ENCODE measurements at places on chromosomes 12 and 14. TPM values are rescaled to one million over a fixed set of nuclear protein-coding genes. Genes with fewer than 3 reads are reported as not detected.

DNA sequence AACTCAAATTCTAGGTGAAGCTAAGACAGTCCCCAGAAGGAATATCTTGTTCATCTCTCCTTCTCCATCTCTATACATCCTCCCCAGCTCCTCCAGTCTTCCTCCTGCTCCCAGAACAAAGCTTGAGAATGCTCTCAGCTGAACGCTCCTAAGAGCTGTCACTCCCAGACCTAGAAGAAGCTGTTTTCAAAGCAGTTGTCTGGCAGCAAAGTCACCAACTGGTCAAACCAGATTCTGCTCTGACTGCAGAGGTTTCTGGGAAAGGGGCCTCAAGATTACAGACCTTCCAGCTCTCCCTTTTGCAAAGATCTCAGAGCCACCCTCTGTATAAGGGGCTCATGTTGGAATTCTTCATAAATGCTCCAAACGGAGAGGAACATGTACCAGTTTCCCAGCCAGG is 9.6 kb upstream of the HSPB8 start:
- no peaks in the 10 kb centered on the region for H3K36me3 ChIP-seq
- no peak overlapping the region for H3K4me3 ChIP-seq
- no peak for DNase-seq
- no peak overlapping the region for H3K27ac ChIP-seq
- no peaks in the 10 kb centered on the region for H3K4me1 ChIP-seq
- H3K27me3 ChIP-seq, result peaks cover 4% of the 10 kb centered on the region

- H3K36me3 ChIP-seq, result 0 out of 2 replicates have a peak, but pooled peaks cover 4% of the 10 kb centered on the region
- H3K27me3 ChIP-seq, result no peaks in the 10 kb centered on the region
- peaks cover 23% of the 10 kb centered on the region for H3K4me1 ChIP-seq
- H3K27ac ChIP-seq, result peak overlapping the region; percentile 44
- H3K4me3 ChIP-seq, result no peak overlapping the region
Observed at GRCh38 chr14:102829016-102829548, 51.8 kb downstream of the TRAF3 start.

DNA sequence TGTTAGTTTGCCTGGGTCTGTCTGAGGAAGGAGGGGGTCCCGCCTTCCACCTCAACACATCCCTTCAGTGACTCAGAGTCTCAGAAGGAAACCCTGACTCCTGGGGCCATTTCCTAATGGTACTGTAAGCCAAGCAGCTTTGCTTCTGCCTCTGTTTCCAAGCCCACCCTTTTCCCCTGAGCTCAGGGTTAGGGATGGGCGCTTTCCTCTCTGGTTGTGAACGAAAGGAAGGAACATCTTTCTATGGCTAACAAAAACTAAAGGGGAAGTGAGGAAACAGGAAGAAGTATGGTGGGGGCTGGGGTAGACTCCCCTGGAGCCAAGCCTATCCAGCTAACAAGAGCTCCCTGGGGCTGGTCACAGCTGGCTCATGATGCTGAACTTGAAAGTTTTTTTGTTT is 11.6 kb upstream of the UNC119B start:
- no peak for DNase-seq
- H3K4me3 ChIP-seq, result no peak overlapping the region
- peaks cover 65% of the 10 kb centered on the region for H3K36me3 ChIP-seq
- no peaks in the 10 kb centered on the region for H3K27me3 ChIP-seq
- no peaks in the 10 kb centered on the region for H3K4me1 ChIP-seq

DNA sequence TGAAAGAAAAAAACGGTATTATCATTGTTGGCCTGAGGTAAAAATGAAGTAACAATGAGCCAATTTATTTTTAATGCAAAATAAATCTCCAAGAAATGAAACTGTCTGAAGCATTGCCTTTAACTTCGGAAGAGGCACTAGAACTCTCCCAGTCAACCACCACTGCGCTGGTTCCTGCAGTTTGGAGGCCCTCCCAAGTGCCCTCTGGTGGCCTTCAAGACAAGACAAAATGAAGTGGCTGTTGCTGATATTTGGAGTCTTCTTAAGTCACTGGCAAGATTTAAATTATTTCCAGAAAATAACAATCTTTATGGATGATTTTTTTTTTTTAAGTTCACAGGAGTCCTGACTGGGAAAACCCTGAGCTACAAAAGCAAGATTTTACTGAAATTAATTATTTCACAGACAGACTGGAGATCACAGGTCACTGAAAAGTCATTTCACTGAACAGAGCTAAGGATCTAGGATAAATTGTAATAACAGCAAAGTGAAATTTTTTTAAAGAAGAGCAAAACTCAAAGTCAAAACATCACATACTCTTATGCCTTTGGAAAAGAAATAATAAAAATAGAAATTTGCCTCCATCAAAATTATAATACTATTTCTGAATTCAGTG is 58.2 kb downstream of the DICER1 start:
- H3K27me3 ChIP-seq, result no peaks in the 10 kb centered on the region
- peak; percentile 55 for DNase-seq
- no peaks in the 10 kb centered on the region for H3K4me1 ChIP-seq
- no peak overlapping the region for H3K4me3 ChIP-seq
- peaks cover 34% of the 10 kb centered on the region for H3K36me3 ChIP-seq

GRCh38 chr14:58166005-58166983 is 14.3 kb upstream of the ARMH4 start:
- H3K4me1 ChIP-seq, result no peaks in the 10 kb centered on the region
- H3K27me3 ChIP-seq, result peaks cover 6% of the 10 kb centered on the region

GRCh38 chr12:15530361-15530760 is 208.1 kb downstream of the PTPRO start:
- H3K4me1 ChIP-seq, result peaks cover 5% of the 10 kb centered on the region
- peaks cover 5% of the 10 kb centered on the region for H3K27me3 ChIP-seq
- H3K4me3 ChIP-seq, result no peak overlapping the region
- no peak for DNase-seq

DNA sequence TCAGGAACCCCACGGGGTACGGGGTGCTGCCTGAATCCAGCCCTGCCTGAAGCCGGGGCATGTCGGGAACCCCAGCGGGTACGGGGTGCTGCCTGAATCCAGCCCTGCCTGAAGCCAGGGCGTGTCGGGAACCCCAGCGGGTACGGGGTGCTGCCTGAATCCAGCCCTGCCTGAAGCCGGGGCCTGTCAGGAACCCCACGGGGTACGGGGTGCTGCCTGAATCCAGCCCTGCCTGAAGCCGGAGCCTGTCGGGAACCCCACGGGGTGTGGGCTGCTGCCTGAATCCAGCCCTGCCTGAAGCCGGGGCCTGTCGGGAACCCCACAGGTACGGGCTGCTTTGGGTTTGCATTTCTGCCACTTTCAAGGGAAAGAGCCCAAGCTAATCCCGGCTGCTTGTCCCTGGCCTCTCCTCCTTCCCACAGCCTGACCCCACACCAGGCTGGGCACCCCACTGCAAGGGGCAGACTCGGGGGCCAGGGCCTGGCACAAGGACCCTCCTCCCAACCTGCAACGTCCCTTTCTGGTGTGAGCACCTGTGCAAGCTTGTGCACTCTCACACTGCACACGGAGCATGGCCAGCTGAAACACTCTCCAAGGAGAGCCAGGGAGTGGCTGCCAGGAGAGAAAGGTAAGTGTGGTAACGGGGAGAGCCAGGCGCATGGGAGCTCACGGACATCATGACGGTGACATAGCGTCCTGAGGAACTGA is 5.6 kb upstream of the FBRSL1 start:
- H3K4me3 ChIP-seq, result no peak overlapping the region
- DNase-seq, result no peak
- peaks cover 27% of the 10 kb centered on the region for H3K27me3 ChIP-seq

DNA sequence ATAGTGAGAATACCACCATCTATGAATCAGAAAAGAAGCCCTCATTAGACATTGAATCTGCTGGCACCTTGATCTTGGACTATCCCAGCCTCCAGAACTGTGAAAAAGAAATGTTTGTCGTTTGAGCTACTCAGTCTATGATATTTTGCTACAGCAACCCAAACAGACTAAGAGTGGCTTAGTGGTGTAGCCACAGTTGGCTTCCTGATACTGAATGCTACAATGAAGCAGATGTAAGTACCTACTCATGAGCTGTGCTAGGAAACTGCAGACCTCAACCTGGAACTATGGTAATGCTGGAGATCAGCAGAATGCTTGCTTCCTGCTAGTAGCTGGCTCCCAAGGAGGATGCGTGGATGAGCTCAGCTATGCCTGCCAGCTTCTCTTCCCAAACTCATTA is 268.6 kb upstream of the CRY1 start:
- H3K27ac ChIP-seq, result no peak overlapping the region
- H3K4me1 ChIP-seq, result no peaks in the 10 kb centered on the region
- no peak overlapping the region for H3K4me3 ChIP-seq
- DNase-seq, result no peak
- H3K36me3 ChIP-seq, result no peaks in the 10 kb centered on the region

GRCh38 chr14:75016815-75017214 is 14.1 kb downstream of the EIF2B2 start:
- peaks cover 18% of the 10 kb centered on the region for H3K36me3 ChIP-seq
- H3K27me3 ChIP-seq, result no peaks in the 10 kb centered on the region
- no peak overlapping the region for H3K27ac ChIP-seq
- no peak overlapping the region for H3K4me3 ChIP-seq

- H3K27ac ChIP-seq, result no peak overlapping the region
- no peak overlapping the region for H3K4me3 ChIP-seq
- H3K4me1 ChIP-seq, result peaks cover 14% of the 10 kb centered on the region
- H3K36me3 ChIP-seq, result no peaks in the 10 kb centered on the region
Observed at GRCh38 chr12:91918431-91918830, 227.2 kb downstream of the BTG1 start.

- H3K4me1 ChIP-seq, result peaks cover 12% of the 10 kb centered on the region
- H3K27me3 ChIP-seq, result no peaks in the 10 kb centered on the region
- no peak for DNase-seq
- H3K36me3 ChIP-seq, result no peaks in the 10 kb centered on the region
Observed at GRCh38 chr12:114901316-114901715, 217.3 kb upstream of the TBX3 start.

GRCh38 chr14:32345311-32345791 is 16.3 kb downstream of the AKAP6 start:
- H3K27ac ChIP-seq, result peak overlapping the region; percentile 30
- peak; percentile 25 for DNase-seq
- no peak overlapping the region for H3K4me3 ChIP-seq
- H3K36me3 ChIP-seq, result no peaks in the 10 kb centered on the region
- H3K27me3 ChIP-seq, result no peaks in the 10 kb centered on the region
- H3K4me1 ChIP-seq, result peaks cover 4% of the 10 kb centered on the region

Gene SMIM41
- total RNA-seq, result not detected

Gene SYCP3
- total RNA-seq, result not detected

Gene RTL1
- not detected for total RNA-seq

Data from IMR-90 (cell line).